ENCODE measurements at places on chromosomes 7 and 10. TPM values are rescaled to one million over a fixed set of nuclear protein-coding genes. Genes with fewer than 3 reads are reported as not detected.

- H3K36me3 ChIP-seq: no peaks in the 10 kb centered on the region
- H3K4me1 ChIP-seq: peaks cover 3% of the 10 kb centered on the region
- DNase-seq: no peak
- H3K27me3 ChIP-seq: no peaks in the 10 kb centered on the region
Measured at GRCh38 chr10:16777473-16778370, 39.5 kb downstream of the RSU1 start.

The MRC1 gene
- total RNA-seq: not detected

GRCh38 chr10:58517081-58517480, 4.4 kb downstream of the BICC1 start:
- DNase-seq: no peak
- no peak overlapping the region for H3K27ac ChIP-seq
- H3K4me3 ChIP-seq: no peak overlapping the region
- H3K27me3 ChIP-seq: peaks cover 15% of the 10 kb centered on the region

DNA sequence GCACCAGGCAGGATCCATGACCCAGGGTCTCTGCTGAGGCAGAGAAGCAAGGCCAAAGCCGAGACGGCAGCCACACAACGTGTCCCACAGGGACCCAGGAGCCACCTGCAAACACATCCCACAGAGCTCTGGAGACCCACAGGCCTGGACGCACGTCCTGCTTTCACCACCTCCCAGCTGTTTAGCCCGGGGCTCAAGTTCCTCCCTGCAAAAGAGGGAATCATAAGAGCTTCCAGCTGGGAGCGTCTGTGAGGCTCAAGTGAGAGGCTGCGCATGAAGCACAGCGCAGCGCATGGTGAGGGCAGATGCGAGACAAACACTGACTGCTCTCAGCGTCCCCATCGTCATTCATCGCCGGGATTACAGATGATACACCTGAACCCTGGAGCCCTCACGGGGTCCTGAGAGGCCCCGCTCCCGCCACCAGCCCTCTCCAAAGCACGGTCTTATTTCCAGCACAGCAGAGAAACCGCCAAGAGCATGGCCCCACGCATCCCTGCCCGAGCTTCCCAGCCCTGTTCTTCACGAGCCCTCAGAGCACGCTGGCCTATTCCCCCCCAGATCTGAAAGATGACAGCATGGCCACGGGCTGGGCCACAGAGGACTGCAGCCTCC, 88.7 kb downstream of the MAD1L1 start:
- H3K4me3 ChIP-seq: no peak overlapping the region
- peaks cover 35% of the 10 kb centered on the region for H3K36me3 ChIP-seq
- no peaks in the 10 kb centered on the region for H3K4me1 ChIP-seq
- DNase-seq: no peak

DNA sequence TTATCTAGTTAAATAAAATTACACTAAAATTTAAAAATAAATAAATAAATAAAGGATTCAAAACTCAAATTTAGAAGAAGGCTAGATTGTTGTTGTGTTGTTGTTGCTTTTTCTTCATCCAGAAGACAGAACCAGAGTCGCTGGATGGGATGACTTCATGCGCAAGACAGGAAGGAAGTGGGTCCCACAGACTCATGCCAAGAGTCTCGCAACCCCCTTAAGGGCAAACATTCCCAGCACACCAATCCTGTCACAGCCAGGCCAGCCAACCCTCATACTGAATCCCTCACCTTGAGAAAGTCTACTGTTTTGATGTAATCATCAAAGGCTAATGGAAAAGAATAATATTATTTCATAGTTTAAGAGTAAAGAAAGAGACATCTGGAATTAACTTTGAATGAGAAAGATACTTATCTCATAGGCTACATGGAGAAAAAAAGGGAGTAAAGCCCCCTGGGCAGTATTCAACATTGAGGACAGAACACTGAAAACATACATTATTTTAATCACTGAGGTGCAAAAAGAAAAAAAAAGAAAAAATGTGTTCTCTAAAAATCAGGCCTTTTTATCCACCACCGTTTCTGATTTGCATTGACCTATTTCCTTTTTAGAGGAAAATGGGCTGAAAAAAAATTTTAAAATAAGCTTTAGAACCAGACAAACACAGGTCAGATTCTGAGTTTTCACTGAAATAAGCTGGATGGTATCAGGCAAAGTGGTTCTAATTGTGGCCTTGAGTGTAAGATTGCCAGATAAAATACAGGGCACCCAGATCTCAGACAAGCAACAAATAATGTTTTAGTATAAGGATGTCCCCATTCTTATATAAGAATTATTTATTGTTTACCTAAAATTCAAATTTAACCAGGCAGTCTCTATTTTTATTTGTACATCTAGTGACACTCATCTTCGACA, 826.5 kb downstream of the TNS3 start:
- H3K4me1 ChIP-seq: no peaks in the 10 kb centered on the region
- H3K36me3 ChIP-seq: no peaks in the 10 kb centered on the region
- H3K27ac ChIP-seq: no peak overlapping the region
- DNase-seq: no peak

DNA sequence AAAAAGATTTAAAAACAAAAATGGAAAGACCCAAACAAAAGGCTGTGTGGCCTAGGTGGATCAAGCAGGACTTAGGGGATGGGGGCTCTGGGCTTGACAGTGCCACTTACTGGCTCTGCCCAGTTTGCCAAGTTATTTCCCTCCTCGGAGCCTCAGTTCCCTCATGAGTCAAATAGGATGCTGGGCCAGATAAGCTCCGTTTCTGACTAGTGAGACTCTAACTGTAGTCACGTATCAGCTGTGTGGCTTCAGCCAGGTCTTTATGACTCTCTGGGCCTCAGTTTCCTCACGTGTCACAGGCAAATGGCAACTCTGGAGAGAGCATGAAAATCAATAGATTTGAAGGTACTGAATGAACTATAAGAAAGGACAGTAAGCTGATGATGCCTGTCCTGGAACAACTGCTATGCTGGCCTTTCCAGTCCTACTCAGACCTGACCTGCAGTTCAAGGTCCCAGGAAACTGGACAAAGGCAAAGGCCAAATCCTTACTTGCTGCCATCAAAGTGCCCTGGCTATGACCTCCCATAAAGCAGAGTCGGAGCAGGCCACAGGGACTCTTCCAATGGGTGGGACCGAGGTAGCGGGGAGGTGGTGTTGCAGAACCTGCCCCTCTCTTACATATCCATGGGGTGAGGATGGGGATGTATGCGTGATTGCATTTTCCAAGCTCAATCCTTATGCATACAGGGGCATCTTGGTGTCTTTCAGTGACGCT, 27.0 kb downstream of the FAM53B start:
- no peak for DNase-seq
- no peaks in the 10 kb centered on the region for H3K36me3 ChIP-seq
- 0 out of 2 replicates have a peak, but pooled peaks cover 3% of the 10 kb centered on the region for H3K4me1 ChIP-seq
- no peak overlapping the region for H3K4me3 ChIP-seq

- no peaks in the 10 kb centered on the region for H3K27me3 ChIP-seq
- H3K4me3 ChIP-seq: no peak overlapping the region
- H3K36me3 ChIP-seq: no peaks in the 10 kb centered on the region
- DNase-seq: no peak
- no peaks in the 10 kb centered on the region for H3K4me1 ChIP-seq
Measured at GRCh38 chr7:57300747-57301146, 149.2 kb upstream of the ZNF716 start.

DNA sequence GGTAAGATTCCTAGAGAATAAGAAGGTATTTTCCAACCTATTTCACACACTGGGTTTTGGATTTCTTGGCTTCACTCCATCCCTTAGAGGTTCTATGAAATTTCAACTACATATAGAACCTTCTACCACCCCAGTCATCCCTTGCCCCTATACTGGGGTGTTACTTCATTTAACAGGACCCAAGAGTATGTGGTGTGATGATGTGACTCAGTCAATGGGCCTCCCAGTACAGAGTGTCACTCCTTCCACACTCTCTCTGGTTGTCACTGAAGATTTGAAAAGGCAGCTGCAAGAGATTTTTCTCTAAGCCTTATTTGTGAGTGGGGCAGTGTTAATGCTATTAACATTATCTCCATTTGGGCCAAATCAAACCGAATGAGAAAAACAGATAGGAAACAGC, 33.5 kb downstream of the FGFBP3 start:
- H3K4me1 ChIP-seq: peaks cover 4% of the 10 kb centered on the region
- H3K36me3 ChIP-seq: peaks cover 3% of the 10 kb centered on the region
- no peak overlapping the region for H3K27ac ChIP-seq
- DNase-seq: no peak
- no peaks in the 10 kb centered on the region for H3K27me3 ChIP-seq
- H3K4me3 ChIP-seq: no peak overlapping the region

DNA sequence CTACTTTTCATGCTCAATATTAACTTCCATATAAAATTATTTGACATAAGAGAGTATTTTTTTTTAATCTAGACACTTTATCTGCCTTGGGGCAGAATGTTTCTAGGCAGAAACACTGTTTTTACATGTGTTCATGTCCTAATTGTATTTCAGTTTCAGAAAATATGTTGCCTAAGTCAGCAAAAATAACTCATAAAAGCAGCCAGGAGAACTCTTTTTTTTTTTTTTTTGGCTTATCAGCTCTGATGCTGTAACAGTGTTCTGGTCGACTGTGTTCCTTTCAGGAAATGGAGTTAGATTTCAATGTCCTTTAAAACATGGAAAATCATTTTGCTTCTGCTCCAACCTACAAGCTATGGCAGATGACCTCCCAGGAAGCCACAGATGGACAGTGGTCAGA, 63.2 kb upstream of the OPALIN start:
- H3K4me3 ChIP-seq: no peak overlapping the region
- DNase-seq: no peak
- H3K27me3 ChIP-seq: no peaks in the 10 kb centered on the region
- no peaks in the 10 kb centered on the region for H3K36me3 ChIP-seq

The C10orf53 gene
- not detected for total RNA-seq

GRCh38 chr7:105963038-105963667, at the start of gene CDHR3:
Gene CDHR3, plus strand, starts transcription at chr7:105963264. Its CDS starts 55 bp downstream, at chr7:105963319.
- peaks cover 5% of the 10 kb centered on the region for H3K4me1 ChIP-seq
- peaks cover 2% of the 10 kb centered on the region for H3K36me3 ChIP-seq
- H3K4me3 ChIP-seq: peak within 1 kb of the TSS; percentile 9
- no peak within 1 kb of the TSS for H3K27ac ChIP-seq
- DNase-seq: peak; percentile 51
- no peaks in the 10 kb centered on the region for H3K27me3 ChIP-seq

The POLR2J2 gene
- 2.6 TPM for total RNA-seq

- H3K27me3 ChIP-seq: no peaks in the 10 kb centered on the region
- H3K27ac ChIP-seq: no peak overlapping the region
Measured at GRCh38 chr10:131652438-131653139, 248.2 kb upstream of the PPP2R2D start.

DNA sequence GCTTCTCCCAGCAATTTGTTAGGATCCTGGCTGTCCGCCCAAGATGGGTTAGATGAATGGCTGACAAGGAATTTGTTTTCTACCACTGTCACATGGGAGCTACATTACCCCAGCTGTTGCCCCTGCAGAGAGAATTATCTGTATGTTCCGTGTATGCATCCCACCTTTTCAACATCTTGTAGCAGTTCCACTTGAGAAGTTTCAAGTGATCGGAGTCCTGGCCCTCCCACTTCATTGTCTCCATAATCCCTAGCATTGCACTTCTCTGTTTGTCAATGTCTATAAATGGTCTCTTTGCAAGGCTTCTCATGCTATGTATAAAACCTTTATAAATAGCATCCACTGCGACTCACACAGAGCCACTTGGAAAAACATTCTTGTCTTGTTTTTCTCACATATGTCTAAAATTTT, 972.5 kb downstream of the CNTNAP2 start:
- H3K36me3 ChIP-seq: no peaks in the 10 kb centered on the region
- H3K27me3 ChIP-seq: no peaks in the 10 kb centered on the region
- no peaks in the 10 kb centered on the region for H3K4me1 ChIP-seq
- no peak overlapping the region for H3K27ac ChIP-seq
- H3K4me3 ChIP-seq: no peak overlapping the region

DNA sequence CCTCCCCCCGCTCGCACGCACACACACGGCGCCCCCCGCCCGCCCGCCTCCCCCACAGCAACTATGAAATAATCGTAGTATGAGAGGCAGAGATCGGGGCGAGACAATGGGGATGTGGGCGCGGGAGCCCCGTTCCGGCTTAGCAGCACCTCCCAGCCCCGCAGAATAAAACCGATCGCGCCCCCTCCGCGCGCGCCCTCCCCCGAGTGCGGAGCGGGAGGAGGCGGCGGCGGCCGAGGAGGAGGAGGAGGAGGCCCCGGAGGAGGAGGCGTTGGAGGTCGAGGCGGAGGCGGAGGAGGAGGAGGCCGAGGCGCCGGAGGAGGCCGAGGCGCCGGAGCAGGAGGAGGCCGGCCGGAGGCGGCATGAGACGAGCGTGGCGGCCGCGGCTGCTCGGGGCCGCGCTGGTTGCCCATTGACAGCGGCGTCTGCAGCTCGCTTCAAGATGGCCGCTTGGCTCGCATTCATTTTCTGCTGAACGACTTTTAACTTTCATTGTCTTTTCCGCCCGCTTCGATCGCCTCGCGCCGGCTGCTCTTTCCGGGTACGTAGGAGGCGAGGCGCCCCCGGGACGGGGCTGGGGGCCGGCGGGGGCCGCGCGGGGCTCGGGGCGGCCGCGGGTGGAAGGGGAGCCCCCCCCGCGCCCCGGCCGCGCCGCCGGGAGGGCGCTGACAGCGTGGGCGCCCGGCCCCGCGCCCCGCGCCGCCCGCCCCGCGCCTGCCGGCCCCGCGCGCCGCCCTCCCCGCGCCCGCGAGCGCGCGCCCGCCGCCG, 441 bp downstream of the BMI1 start:
- H3K4me1 ChIP-seq: peaks cover 5% of the 10 kb centered on the region
- H3K36me3 ChIP-seq: peaks cover 1% of the 10 kb centered on the region
- H3K4me3 ChIP-seq: peak overlapping the region; percentile 70
- DNase-seq: peak; percentile 77
- H3K27ac ChIP-seq: no peak overlapping the region
- peaks cover 54% of the 10 kb centered on the region for H3K27me3 ChIP-seq

- H3K4me3 ChIP-seq: peak overlapping the region; percentile 41
- peak; percentile 69 for DNase-seq
- H3K27me3 ChIP-seq: no peaks in the 10 kb centered on the region
- H3K4me1 ChIP-seq: peaks cover 9% of the 10 kb centered on the region
Measured at GRCh38 chr10:72887043-72887442, 6.5 kb upstream of the OIT3 start.

- no peak overlapping the region for H3K4me3 ChIP-seq
- no peaks in the 10 kb centered on the region for H3K4me1 ChIP-seq
- no peak for DNase-seq
- H3K27ac ChIP-seq: no peak overlapping the region
Measured at GRCh38 chr7:109983618-109984017, 1107.3 kb upstream of the LRRN3 start.

DNA sequence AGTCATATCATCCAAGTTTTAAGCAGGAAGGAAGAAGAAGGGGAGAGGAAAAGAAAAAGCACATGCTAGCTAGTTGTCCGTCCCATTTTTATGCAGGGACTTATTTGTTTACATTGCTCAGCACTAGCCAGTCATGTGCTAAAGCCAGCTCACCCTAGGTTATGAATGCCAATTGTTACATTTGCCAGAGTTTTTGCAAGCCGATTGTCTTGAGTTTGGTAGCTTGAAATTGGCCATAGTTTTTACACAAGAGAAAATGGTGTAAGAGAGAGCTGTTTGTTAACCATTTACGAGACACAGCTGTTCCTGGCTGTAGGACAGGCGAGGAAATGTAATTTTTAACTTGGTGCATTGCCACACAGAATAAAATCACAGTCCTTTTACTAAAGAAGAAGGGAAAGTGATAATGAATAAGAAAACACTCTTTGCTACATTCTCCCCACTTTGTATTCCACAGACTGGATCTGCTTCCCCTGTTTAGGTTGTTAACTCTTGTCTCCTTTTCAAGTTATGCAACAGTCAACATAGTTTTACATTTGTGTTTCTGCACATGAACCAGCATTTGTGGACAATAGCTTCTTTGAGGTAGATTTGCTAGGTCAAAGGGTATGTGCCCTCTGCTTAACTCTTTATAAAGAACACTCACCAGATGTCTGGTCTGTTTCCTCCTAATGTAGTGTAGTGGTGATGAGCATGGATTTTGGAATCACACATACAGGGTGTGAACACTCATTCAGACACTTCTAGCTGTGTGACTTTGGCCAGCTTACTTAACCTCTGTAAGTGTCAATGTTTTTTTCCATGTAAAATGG, 357.2 kb downstream of the LRMDA start:
- H3K4me1 ChIP-seq: no peaks in the 10 kb centered on the region
- no peak overlapping the region for H3K4me3 ChIP-seq
- no peak overlapping the region for H3K27ac ChIP-seq
- no peak for DNase-seq
